Stimulated activated CD4-positive, alpha-beta T cell treated with anti-CD3 and anti-CD28 coated beads, TNF-alpha, amount 100 ng/mL, for 1 hour (primary cell): ENCODE measurements at places on chromosomes 4 and X.

DNA sequence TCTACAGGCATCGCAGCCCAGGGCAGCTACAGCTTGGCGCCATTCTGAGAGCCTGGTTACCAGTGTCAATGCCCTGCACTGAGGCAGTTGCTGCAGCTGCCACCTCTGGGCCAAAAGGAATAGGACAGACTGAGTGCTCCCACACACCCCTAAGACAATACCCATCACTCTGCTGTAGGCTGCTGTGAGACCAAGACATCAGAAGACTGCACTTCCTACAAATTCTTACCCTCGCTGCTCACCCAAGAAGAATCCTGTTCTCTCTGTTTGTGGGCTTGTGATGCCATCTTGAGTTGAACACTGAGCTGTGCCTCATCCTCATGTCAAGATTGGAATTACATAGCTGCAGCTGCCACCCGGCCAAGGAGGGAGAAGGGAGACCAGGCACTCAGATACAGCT lies 1847.0 kb upstream of the PCDH10 start:
- no peak for DNase-seq

- DNase-seq: no peak
Observed at GRCh38 chr4:84235126-84235944, 263.8 kb downstream of the NKX6-1 start.

- no peak for DNase-seq
Observed at GRCh38 chr4:100165809-100166208, 24.5 kb downstream of the DDIT4L start.

DNA sequence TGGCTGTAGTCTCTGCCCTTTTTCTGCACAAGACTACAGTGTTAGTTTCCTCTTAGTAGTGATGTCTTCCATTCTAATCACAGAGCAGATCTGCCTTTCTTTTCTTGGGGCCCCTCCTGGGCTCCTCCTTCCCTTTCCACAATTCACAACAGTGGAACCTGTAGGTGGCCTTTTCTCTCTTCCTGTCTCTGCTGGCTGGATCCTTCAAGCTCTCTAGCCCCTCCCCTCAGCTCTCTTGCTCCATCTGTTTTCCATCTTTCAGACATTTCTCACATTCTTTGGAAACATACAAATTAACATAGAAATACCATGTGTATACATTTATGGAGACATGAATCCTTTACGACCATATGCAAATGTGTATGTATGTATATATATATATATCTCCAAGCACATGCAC lies 304 bp upstream of the SPIN2A start:
- no peak for DNase-seq

DNA sequence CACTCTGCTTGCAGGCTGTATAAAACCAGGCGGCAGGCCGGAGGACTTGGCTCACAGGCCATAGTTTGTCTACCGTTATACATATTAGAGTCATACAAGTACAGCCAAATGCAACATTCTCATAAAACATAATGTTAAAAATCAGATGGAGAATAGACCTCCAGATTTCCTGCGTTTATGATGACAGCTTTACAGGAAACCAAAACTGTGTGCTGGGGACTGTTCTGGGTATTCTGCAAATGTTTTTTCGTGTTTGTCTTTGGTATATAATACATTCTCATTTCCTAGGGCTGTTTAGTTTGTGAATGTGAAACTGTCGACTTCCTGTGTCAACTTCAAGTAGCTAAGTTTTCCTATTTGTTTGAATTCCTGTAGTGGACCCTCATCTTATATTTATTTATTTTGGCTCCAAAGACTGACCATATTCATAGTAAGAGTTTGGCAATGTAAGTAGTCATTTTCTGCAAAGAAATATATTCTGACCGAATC lies 79.5 kb upstream of the FAM9C start:
- no peak for DNase-seq

- DNase-seq: no peak
Observed at GRCh38 chr4:148261848-148262247, 180.4 kb downstream of the NR3C2 start.

DNA sequence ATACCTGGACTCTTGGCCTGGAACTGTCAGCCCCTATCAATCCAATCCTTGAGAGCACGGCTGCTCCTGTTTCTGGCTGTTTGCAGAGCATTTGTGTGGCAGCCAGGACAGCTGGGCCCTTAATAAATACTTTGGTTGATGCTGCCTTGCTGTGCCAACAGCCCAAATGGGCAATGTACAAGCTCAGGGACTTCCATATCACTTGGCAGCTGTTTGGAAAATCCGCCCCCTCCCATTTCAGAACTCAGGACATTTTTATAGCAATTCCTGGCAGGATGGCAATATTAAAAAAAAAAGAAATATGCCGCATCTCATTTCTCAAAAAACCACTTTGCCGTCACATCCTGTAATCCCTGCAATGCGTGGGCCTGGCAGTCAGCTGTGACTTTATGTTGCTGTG lies 218.9 kb downstream of the HS3ST1 start:
- no peak for DNase-seq
